ENCODE measurements at places on chromosomes 1 and 21. TPM values are rescaled to one million over a fixed set of nuclear protein-coding genes. Genes with fewer than 3 reads are reported as not detected.

GRCh38 chr21:35120631-35121180 is 71.6 kb upstream of the RUNX1 start:
- H3K4me3 ChIP-seq: no peak overlapping the region
- peaks cover 12% of the 10 kb centered on the region for H3K4me1 ChIP-seq
- DNase-seq: no peak
- peaks cover 8% of the 10 kb centered on the region for H3K36me3 ChIP-seq
- no peaks in the 10 kb centered on the region for H3K27me3 ChIP-seq

DNA sequence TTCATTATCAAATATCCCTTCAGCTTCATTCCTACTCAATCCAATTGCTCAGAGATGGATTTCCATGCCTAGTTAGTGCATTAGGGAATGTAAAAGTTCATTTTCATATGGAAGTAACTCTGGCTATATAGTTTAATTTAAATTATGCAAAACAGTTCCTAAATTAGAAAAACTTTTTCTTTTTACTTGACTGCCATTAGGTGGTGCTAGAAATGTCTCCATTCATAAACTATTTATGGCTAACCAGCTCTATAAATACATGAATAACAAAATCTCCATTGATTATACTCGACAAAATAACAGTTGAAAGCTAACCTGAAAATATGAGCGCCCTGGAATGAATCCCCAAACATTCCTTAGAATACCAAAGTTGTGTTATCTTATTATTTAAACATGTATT is 311.4 kb downstream of the USH2A start:
- no peak overlapping the region for H3K27ac ChIP-seq
- H3K4me1 ChIP-seq: no peaks in the 10 kb centered on the region
- no peaks in the 10 kb centered on the region for H3K36me3 ChIP-seq
- DNase-seq: no peak
- peaks cover 23% of the 10 kb centered on the region for H3K27me3 ChIP-seq
- H3K4me3 ChIP-seq: no peak overlapping the region

DNA sequence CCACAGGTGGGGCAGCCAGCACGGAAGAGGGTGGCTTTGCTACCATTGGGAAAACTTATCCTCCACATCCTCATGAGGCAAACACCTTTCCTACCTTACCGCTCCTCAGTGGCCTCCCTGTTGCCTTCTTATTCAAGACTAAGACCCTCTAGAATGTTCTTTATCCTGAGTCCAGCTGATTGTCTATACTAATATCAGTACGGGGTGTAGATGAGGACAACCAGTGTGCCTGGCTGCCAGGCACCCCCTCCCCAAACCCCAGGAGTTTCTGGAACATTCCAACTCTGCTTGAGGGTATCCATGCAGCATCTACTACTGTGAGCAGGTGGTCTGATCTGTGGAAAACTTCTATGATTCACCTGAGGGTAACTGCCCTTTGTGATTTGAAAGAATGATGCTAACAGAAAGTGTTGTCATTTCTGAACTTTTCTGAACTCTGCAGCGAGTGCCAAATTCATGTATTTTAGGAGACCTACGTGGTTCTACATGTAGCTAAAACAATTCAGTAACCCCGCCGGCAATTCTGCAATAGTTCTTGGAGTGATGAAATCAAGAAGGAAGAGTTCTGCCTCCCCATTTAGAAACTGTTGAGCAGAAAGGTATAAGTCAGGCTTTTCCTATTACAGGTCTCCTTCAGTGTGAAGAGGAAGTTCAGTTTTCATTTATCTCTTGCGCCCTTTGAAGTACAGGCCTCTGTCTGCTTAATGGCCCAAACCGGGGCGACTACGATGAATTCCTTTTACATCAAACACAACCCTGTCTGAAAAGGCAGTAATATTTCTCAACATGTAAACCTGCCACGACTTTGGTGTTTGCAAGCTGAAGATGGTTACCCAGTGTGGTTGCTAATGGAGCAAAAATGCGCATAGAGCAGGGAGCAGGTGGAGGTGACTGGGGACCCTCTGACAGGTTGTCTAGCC is 80.4 kb downstream of the RUNX1 start:
- no peak overlapping the region for H3K4me3 ChIP-seq
- no peak for DNase-seq
- H3K27me3 ChIP-seq: no peaks in the 10 kb centered on the region
- H3K36me3 ChIP-seq: peaks cover 1% of the 10 kb centered on the region
- no peak overlapping the region for H3K27ac ChIP-seq
- peaks cover 24% of the 10 kb centered on the region for H3K4me1 ChIP-seq

DNA sequence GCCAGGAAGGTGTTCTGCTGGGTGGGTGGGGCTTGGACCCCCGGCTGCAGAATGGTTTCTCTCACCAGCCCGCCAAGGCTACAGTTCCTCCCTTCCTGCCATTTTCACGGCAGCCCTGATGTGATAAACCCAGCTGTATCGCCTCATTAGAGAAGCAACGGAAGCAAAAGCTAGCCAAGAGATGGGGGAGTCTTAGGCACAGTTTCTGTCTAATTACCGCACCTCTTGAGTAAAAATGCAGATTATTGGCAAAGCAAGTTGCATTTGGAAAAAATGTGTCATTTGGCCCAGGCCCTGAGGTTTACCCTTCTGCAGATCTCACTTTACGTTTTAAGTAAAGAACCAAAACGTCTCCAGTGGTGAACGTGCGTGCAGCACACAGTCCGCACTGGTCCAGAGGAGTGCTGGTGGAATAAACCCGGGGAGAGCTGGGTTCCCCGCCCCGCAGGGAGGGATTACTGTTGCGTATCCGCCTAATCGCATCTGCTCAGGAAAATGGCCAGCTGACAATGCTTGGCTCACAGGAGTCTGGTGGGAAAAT is 109.9 kb downstream of the GALNT2 start:
- H3K4me1 ChIP-seq: peaks cover 52% of the 10 kb centered on the region
- peaks cover 14% of the 10 kb centered on the region for H3K36me3 ChIP-seq
- no peaks in the 10 kb centered on the region for H3K27me3 ChIP-seq
- no peak for DNase-seq

DNA sequence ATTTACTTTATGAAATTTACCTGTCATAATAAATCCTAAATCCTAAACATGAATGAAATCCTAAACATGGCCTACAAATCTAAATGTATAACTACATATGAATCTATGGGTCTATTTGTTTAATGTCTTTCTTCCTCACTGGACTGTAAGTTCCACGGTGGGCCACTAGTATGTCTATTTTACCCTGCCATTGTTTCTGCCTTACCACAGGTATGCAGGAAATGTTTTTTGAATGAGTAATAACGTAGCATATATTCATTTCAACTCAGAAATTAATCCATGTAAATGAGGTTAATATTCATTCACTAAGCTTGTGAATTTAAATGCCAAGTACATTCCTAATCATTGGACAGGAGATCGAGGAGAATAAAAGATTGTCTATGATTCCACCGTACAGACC is 35.3 kb downstream of the B3GALNT2 start:
- DNase-seq: no peak
- no peak overlapping the region for H3K4me3 ChIP-seq
- no peak overlapping the region for H3K27ac ChIP-seq
- peaks cover 15% of the 10 kb centered on the region for H3K36me3 ChIP-seq
- H3K4me1 ChIP-seq: peaks cover 6% of the 10 kb centered on the region

DNA sequence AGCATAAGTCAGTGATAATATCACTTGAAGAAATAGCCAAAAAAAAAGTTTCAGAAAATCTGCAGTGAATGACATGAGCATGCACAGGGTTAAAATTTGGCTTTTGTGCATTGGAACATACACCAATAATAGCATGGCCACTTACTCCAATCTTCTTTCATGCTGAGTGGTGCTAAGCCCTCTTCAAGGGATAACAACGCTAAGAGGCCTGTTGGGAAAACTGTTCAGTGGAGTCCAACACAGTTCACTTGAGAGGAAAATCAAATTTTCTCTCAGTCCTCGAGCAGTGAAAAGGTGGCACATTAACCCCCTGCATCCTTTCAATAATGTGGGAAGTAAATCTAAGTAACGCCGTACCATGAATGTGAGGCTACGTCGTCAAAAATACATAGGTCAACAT is 264.7 kb downstream of the SPATA17 start:
- no peaks in the 10 kb centered on the region for H3K36me3 ChIP-seq
- H3K27ac ChIP-seq: no peak overlapping the region
- H3K4me1 ChIP-seq: no peaks in the 10 kb centered on the region

Gene IGSF3
- total RNA-seq: 32.0 TPM

Gene ZNF683
- total RNA-seq: not detected
